ENCODE measurements at places on chromosomes 6 and 20. TPM values are rescaled to one million over a fixed set of nuclear protein-coding genes. Genes with fewer than 3 reads are reported as not detected.
A peak's percentile ranks its signal among the peaks of the same experiment; 100 is the strongest.

The CST3 gene
- 368 TPM for total RNA-seq

DNA sequence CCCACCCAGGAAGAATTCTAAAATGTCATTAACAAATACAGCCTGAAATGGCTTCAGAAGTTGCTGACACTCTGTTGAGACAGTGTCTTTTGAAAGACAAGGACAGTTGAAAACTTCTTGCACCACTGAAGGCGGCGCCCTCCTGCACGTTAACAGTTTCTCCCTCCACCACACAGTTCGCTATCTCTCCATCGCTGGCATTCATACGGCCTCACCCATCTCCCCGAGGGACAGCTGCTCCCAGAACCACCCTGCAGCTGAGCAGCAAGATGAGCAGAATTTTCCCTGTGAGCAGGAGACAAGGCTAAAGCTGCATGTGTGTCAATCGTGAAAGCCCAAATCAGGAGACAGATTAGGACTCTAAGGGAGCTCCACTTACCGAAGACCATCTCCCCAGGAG is 113.3 kb downstream of the LY86 start:
- DNase-seq, result no peak

- DNase-seq, result no peak
Observed at GRCh38 chr20:6164421-6165341, 41.9 kb upstream of the FERMT1 start.

- no peak for DNase-seq
Observed at GRCh38 chr20:23823111-23823510, 3.4 kb downstream of the CST2 start.

The SEMG1 gene
- not detected for total RNA-seq

The SAPCD1 gene
- not detected for total RNA-seq

DNA sequence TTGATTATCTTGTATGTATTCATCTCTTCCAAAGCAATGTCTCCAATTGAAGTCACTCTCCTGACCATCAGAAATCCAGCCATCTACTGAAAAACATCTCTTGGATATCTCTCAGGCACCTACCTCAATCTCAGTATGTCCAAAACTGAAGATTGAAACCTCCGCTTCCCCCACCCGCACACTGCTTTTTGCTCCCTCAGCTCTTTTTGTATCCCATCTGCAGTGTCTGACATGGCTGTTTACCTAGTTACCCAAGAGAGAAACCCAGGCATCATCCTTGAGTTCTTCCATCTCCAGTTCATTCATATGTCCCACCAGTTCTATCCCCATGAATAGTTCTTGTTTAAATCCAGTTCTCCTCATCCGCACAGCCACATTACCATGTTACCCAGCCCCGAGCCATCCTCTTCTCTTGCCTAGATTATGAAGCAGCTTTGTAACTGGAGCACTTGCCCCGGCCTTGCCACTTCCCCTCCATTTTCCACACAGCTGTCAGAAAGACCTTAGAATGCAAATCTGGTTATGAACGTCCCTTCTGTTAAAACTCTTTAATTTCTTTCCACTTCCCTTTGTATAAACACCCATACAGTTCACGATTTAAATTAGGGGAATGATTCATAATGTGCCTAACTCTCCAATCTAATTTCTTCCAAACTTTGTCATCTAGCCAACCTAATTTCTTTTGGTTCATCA is 40.5 kb upstream of the GCLC start:
- DNase-seq, result no peak

GRCh38 chr6:32459781-32460424 is 20.2 kb downstream of the HLA-DRA start:
- no peak for DNase-seq

The SCRT2 gene
- not detected for total RNA-seq

DNA sequence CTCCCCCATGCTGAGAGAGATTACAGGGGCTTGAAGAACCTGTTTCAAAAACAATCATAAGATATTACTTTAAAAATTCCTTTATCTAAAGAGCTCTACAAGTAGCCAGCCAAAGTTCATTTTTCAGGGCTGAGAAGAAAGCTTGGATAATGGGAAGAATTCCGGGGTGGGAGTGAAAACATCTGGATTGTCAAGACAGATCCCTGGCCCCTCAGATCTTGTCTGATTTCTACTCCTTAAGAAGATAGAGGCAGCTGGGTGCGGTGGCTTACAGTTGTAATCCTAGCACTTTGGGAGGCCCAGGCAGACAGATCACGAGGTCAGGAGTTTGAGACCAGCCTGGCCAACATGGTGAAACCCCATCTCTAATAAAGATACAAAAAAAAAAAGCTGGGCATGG is 24.8 kb downstream of the TRMT6 start:
- no peak for DNase-seq

DNA sequence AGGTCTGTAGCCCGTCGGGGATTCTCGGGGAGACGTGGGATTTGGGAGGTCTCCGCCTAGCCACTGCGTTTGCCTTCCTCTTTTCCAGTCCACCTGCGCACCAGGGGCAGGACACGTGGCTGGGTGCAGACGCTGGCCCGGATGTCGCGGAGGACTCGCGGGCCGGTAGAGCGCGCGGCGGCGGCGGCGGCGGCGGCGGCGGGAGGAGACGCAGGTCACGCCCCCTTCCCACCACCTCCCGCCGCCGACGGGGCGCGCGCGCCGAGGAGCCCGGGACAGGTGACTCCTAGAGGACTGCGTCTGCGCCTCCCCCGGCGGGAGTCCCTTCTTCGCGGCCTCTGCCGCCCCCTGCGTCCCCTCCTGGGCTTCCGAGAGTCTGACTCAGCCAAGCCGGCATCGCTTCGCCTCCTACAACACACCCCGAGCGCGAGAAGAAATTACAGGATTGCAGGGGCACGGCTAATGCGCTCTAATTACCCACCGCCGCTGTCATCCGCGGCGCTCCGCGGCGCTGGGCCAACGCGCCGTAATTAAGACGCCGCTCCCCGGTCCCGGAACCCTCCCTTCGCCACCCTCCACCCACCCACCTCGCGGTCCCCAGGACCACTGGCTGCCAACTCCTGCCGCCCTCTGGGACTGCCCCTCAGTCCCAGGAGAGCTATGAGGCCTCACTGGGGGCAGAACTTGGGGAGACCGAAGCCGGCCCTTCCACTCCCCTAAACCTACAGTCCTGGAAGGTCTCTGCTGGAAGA is 124.5 kb downstream of the MRPL14 start:
- DNase-seq, result peak; percentile 96

DNA sequence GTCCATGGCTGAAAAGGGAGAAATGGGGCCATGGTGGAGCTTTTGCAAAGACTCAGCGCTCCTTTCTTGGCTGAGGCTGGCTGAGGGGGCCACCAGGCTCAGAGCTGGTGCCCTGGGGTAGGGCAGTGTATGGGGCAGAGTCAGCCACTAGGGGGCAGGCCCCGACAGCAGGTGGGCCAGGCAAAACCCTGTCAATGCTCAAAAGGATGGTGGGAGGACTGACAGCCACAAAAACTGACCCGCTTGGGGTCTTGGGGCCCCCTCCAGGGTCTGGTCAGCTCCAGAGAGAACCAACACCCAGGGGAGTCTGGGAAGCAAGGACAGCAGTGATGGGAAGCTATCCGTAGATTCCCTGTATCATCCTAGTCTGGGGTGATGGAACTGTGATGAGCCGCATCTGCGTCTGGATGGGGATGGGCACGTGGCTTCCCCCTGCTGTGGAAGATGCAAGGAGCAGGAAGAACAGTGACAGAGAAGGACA is 306.9 kb downstream of the DHX35 start:
- peak; percentile 17 for DNase-seq

DNA sequence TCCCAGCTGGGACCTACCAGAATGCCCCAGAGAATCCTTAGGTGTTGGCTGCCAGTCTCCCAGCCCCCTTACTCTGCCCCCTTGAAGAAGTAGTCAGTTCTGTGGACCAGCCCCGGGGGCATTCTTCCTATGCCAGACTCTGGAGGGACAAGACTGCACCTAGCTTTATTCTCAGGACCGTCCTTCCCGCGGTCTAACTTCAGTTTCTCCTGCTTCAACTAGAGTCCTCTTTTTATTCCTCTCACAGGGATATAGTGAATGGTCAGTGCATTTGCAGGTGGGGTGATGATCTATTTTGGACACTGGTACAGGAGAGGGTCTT is 35.9 kb upstream of the MDFI start:
- DNase-seq, result no peak

- no peak for DNase-seq
Observed at GRCh38 chr6:15073883-15074465, 171.9 kb upstream of the JARID2 start.

DNA sequence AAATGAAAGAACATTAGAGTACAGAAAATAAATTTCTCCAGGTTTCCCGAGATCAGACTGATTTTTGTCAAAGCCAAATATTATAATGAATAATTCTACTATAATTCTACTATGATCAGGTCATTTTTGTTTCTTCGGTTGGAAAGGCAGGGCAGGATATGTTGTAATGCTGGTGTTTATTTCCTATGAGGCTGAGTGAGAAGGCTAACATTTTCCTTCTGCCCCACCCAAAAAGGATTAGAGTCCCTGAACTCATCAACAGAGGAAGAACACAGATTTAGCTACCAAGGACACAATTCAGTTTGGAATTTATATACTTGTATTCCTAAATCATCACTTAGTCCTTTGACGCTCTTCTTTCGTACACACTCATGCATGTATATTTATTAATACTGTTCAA is 318.9 kb downstream of the SYNE1 start:
- DNase-seq, result no peak

The RAET1G gene
- total RNA-seq, result not detected

DNA sequence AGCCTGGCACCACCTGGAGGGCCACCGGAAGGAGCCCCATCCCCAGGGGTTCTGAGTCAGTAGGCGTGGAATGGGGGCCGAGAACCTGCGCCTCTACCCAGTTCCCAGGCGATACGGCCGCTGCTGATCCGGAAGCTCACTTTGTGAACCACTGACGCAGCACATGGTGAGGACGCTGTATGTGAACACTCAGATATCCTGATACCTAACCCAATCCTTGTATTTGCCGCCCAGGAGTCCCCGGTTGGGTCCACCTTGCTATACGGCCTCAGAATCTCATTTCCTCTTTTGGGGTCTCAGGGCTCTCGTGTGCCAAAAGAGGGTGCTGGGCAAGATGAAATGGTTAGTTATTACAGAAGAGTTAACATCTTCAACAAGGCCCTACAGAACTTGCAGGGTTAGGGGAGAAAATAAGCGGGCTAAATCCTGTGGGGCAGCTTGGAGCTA is 604 bp upstream of the RAB5IF start:
- DNase-seq, result no peak

DNA sequence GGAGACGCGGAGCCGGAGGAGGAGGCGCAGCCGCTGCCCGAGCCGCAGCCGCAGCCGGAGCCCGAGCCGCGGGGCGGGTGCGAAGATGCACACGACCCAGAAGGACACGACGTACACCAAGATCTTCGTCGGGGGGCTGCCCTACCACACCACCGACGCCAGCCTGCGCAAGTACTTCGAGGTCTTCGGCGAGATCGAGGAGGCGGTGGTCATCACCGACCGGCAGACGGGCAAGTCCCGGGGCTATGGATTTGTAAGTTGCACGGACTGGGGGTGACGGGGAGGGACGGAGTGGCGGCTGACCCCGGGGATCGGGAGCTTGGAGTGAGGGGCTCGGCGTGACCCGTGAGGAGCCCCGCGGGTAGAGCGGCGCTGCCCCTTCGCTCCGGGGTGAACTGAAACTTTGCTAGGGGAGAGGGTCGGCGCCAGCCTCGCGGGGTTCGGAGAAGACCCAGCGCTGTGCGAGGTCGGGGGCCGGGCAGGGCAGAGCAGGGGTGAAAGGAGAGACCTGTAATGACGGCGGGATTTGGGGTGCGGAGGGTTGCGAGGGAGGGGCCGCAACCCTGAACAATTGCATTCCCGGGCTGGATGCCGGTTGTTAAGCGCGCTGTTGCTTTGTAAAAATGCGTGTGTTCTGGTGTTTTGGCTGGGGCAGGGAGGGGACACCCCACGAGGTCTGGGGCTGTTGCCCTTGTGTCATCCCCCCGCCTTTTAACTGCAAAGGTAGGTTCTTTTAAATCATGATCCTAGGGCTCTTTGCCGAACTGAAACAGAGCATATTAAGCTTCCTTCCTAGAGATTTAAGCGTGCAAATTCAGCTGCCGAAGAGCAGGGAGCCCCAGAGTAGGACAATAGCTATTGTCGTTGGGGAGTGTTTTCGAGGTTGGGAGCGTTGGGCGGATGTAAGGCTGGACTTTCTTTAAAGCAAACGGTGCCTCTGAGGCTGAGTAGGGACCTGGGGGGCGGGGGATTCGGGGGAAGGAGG is 628 bp downstream of the RBM24 start:
- DNase-seq, result no peak

GRCh38 chr6:47097092-47097945 is 55.2 kb upstream of the ADGRF1 start:
- peak; percentile 73 for DNase-seq

The TCF21 gene
- not detected for total RNA-seq

DNA sequence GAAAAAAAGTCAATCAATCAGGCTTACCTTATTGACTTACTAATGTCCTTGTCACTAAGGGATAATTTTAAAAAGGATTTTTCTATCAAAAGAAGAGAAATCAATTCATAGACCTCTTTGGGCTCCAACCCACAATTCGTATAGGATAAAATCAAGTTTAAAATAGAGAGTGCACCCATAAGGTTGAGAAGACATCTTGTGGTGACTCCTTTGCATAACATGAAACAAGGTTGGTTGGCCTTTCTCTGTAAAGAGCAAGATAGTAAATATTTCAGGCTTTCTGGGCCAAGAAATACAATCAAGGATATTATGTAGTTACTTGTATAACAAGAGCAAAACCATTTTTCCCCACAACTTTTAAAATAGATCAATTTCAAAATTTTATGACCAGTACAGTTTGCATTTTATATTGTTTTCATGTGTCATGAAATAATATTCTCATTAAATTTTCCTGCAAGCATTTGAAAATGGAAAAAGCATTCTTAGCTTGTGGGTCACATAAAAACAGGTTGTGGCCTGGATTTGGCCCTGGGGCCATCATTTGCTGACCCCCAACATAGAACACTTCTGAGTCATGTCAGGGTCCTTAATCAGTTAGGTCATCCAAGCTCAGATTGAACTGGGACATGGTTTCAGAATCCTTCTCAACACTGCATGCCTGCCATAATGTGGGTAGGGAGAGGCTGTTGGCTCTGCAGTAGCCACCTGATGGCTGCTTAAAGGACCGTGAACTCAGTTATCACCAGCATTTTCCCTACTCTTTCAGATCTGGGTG is 76.7 kb downstream of the MYB start:
- DNase-seq, result no peak

- DNase-seq, result no peak
Observed at GRCh38 chr6:116476002-116476678, 15.0 kb downstream of the CALHM6 start.

- DNase-seq, result peak; percentile 19
Observed at GRCh38 chr6:44667226-44667625, 279.7 kb downstream of the CDC5L start.

The RIPPLY2 gene
- total RNA-seq, result not detected

The B3GAT2 gene
- total RNA-seq, result not detected

- DNase-seq, result no peak
Observed at GRCh38 chr20:10603378-10603777, 70.4 kb downstream of the JAG1 start.

- DNase-seq, result peak; percentile 7
Observed at GRCh38 chr6:33987531-33988021, 158.3 kb downstream of the GRM4 start.

Measured in Caki2 (cell line).